ENCODE measurements at places on chromosomes 4 and X. TPM values are rescaled to one million over a fixed set of nuclear protein-coding genes. Genes with fewer than 3 reads are reported as not detected.

PRDM8 gene
- 8.8 TPM for total RNA-seq

TMEM255A gene
- total RNA-seq: under 0.01 TPM

GPC4 gene
- 0.85 TPM for total RNA-seq

ATOH1 gene
- not detected for total RNA-seq

MSANTD1 gene
- 0.56 TPM for total RNA-seq
